Activated naive CD4-positive, alpha-beta T cell (primary cell): ENCODE measurements at places on chromosomes 11 and 22.

DNA sequence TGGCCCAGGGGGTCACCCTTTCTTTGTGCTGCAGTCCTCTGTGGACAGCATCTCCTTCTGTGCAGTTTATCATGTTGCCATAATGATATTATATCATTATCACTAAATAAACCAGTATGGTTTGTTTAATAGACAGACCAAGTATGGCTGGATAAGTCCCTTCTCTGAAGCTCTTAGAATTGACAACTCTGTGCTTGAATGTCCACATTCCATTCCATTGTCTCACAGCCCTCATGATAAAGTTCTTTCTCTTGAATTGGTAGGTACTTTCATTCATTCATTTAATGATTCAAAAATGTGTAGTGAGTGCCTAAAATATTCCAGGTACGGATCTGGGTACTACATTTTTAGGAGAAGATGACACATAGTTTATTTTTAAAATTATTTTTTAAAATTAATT is 7.8 kb downstream of the RPS6KA4 start:
- no peak for DNase-seq

GRCh38 chr11:2940147-2940920 is 11.1 kb upstream of the PHLDA2 start:
- DNase-seq, result no peak

DNA sequence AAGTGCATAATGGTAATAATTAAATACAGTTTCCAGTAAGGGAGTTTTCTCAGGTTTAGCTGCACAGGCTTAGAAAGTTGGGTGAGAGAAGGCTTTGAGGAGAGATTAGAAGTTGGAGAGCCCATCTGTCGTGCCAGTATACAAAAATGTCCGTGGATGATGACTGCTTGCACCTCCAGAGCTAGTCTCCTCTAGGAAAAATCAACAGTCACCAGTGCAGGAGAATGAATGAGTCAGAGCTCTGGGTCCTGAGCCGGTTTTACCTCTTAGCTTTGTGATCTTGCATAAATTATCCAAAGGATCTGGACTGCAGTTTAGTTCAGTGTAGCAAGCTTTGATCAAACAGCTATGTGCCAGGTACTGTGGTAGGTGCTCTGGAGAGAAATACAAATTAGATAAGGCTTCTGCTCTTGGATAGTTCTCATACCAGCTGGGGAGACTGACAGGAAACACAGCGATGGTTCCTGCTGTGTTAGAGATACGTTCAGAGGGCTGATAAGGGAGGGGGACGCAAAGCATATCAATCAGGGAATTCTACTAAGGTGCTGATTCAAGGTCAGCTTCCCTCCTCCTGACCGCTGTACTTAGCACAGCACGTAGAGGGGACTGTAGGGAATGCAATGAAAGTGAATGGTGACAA is 125.9 kb downstream of the TEAD1 start:
- no peak for DNase-seq

DNA sequence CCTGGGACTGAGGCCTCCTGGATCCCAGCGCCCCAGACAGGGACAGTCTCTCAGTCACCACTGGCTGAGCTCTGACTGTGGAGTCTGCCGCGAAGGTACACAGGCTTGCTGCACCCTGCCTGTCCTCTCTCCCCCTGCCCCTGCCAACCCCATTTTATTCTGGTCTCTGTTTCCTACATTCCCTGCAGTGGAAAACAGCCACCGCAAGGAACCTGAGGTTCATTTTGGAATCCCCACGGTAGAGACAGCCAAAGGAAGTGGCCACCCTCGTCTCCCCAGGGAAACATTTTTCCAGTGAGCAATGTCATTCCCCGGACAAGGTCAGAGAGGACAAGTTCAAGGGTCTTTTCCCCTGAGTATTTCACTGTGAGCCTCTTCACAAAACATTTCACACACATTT is 56.6 kb downstream of the FBXO7 start:
- DNase-seq, result no peak

- DNase-seq, result no peak
These were observed 537.6 kb downstream of the BRD1 start for GRCh38 chr22:49289822-49290679.

GRCh38 chr11:75898871-75899270 is 83.9 kb downstream of the UVRAG start:
- no peak for DNase-seq

- DNase-seq, result no peak
These were observed 12.4 kb upstream of the OAF start for GRCh38 chr11:120198403-120198786.

DNA sequence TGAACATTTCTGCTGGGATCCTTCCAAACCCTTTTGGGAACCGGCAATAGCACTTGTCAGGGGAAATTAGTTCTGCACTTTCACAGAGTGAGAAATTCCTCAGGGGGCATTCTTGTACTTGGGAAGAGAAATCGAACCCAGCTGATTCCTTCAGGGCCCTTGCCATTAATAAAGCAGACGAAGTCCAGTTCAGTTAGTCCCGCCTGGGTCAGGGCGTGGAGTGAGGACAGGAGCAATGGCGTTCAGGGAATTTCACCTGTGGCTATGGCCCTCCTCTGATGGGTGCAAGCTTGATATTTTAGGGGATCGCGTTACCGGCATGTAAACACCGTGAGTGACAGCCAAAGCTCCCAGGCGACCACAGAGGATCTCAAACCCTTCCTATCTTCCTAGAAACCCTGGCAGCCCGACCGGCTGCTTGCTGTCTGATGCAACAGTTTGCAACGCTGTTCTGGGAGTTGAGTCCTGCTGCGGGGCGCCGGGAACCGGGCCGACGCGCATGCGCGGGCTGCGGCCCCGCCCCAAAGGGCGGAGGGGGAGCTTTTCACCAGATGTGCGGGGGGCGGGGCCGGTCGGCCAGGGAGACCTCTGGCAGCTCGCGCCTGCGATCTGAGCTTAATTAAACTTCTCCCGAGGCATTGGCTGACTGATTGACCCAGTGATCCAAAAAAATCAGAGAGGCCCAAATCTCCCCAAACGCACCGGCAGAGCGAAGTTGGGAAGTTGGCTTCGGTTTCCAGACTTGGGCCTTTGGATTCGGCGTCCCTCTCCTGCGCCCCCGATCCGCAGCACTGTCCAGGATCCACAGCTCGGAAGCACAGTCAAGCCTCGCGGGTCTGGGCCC is 34.3 kb upstream of the CREB3L1 start:
- peak; percentile 67 for DNase-seq

DNA sequence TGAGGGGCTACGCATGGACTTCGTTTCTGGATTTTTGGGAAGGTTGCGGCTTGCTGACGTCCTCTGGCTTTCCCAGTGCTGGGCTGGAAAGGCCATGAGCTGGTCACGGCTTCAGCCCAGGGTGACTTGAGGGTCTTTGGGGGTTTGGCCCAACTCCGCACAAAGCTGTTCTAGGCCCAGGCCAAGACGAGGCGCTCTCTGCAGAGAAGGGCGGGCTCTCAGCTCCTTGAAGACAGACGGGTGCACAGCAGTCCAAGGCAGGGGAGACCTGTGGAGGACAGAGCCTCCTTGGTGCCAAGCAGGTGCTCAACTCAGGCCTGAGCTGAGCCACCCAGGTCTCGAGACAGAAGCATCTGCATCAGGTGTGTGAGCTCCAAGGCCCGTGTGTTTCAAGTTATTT is 1003.7 kb downstream of the BRD1 start:
- DNase-seq, result no peak

GRCh38 chr22:38837414-38837928 is 6.4 kb downstream of the NPTXR start:
- DNase-seq, result no peak

DNA sequence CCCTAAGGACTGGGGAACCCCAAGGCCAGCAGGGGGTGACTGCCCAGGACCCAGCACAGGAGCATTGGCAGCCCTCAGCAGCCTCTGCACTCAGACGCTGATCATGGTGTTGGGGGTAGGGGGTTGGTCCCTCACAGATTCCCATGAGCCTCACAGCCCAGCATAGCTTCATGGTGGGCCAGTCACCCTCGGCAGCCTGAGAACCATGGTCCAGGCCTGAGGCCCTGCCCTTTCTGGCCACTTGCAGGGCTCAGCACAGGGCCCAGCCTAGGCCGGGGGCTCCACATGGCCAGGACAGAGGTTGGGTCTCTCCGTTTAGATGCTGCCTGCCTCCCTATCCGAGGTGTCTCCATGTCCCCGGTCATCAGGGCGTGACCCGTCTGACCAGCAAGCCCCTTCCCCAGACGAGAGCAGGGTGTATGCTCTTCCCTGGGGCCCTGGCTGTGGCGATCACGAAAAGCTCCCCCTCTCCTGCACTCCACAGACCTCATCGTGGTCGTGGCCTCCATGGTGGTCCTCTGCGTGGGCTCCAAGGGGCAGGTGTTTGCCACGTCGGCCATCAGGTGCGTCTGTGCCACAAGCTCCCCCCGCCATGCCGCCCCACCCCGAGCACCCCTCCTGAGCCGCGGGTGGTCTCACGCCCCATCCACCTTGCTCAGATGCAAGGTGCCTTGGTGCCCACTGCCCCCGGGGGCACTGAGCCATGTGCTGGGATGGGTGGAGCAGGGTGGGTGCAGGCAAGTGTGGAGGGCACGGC is 126.2 kb downstream of the KCNQ1 start:
- DNase-seq, result no peak

GRCh38 chr11:67457453-67457852 is 2.3 kb downstream of the CABP4 start:
- no peak for DNase-seq

GRCh38 chr11:57584341-57584740 is 13.1 kb upstream of the SERPING1 start:
- DNase-seq, result no peak

- DNase-seq, result no peak
These were observed 187.3 kb upstream of the B3GAT1 start for GRCh38 chr11:134599299-134599771.

DNA sequence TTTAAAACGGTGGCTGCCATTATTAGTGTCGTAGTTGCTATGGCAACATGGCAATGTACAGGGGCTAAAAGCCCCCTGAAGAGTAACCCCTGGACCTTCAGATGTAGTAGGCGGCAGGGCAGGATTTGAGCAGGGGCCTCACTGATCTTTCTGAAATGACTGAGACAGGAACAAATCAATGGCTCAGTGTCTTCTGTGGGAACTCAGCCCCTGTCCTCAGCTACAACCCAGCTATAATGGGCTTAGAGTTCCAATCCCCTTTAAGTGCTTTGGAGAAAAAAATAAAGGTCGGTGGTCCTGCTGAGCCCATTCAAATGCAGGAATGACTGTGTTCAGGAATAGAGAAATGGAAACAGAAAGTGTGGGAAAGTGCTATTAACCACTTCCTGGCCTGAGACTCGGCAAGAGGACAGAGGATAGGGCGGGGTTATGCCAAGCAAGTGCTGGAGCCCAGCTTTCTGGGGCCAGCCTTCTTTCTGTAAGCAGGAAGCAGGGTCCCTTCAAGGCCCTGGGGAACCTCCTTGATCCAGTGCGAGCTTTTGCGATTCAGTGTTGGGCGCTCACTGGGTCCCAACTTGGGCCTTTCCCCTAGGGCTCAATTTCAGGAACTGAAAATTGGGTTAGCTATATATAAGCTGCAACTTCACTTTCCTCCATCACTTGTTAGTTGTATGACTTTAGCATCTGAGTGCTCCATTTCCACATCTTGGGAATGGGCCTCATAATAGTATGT is 6.1 kb upstream of the CD82 start:
- DNase-seq, result no peak

DNA sequence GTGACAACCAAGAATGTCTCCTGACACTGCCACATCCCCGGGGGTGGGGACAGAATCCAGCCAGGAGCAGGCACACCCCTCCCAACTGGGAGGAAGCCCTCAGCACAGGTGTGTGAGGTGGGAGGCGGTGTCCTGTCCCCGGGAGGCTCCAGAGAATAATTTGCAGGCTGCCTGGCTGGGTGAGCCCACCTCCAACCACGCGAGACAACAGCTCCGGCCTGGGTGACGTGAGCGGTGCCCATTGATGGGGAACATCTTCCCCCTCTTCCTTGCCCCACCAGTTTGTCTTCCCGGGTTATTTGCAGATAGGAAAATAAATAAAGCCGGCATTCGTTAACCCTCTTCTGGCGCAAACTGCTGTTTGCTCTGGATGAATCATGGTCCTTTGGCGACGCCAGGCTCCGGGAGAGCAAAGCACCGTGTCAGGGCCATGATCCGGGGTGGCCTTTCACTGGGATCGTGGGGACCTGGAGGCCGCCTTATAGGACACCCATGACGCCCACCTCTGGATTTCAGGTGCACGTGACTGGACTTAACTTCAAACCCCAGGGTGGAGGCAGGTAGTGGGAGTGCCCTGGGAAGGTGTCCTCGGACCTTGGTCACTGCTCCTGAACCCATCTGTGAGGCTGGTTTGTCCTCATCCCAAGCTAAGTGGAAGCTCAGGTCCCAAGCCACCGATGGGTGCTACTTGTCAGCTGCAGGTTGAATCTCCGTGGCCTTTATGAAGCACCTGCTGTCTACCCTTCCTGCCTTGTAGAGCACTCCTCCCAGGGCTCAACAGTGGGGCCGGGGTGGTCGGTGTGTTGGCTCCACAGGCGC is 13.9 kb downstream of the CCND1 start:
- DNase-seq, result no peak

- DNase-seq, result no peak
These were observed 555.2 kb downstream of the SOX6 start for GRCh38 chr11:15801126-15801525.
